ENCODE measurements at places on chromosomes 1 and 21. TPM values are rescaled to one million over a fixed set of nuclear protein-coding genes. Genes with fewer than 3 reads are reported as not detected.
A peak's percentile ranks its signal among the peaks of the same experiment; 100 is the strongest.

DNAI4 gene
- total RNA-seq: 6.2 TPM

FMOD gene
- total RNA-seq: 36.8 TPM

ARTN gene
- 0.42 TPM for total RNA-seq

GPX7 gene
- total RNA-seq: 9.3 TPM

CD53 gene
- total RNA-seq: 18.7 TPM

TTC3 gene
- 117 TPM for total RNA-seq

CHIA gene
- not detected for total RNA-seq

TEX50 gene
- not detected for total RNA-seq

DNA sequence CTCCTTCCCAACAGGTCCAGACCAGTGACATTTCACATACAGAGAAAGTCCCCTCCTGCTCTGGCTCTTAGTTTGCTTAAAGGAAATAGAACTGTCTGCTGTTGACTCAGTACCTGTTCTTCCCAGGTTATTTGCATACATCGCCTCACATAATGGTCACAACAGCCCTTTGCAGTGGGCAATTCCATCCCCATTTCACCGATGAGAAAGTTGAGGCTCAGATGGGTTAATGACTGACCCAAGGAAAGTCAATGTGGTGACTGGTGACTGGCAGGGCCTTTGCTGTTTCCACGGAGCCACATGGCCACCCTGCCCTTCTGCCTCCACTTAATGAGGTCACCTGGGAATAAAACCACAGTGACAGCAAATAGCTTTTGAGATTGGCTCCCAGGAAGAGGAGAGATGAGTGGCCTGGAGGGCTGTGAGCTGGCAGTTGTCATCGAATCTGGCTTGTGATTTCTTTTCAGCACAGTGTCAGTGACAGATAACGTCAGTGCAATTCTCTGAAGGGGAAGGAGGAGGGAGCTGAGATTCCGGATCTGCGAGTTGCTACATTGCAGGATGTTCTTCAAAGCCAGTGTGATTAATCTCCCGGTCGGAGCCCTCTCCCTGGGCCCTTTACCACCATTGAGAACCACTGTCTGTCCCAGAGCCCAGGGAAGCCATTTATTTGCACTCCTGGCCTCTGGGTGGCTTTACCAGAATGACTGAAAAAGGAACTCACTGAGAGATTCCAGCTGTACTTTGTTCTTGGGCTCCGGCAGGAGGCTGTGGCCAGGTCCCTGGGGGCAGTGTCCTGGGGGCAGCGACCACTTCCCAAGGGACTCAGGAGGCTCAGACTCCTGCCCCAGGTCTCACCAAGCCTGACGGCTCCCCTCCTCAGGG is 117.2 kb downstream of the CNIH3 start:
- H3K27me3 ChIP-seq: no peaks in the 10 kb centered on the region
- H3K36me3 ChIP-seq: no peaks in the 10 kb centered on the region
- H3K27ac ChIP-seq: no peak overlapping the region
- DNase-seq: no peak
- no peak overlapping the region for H3K4me3 ChIP-seq

DNA sequence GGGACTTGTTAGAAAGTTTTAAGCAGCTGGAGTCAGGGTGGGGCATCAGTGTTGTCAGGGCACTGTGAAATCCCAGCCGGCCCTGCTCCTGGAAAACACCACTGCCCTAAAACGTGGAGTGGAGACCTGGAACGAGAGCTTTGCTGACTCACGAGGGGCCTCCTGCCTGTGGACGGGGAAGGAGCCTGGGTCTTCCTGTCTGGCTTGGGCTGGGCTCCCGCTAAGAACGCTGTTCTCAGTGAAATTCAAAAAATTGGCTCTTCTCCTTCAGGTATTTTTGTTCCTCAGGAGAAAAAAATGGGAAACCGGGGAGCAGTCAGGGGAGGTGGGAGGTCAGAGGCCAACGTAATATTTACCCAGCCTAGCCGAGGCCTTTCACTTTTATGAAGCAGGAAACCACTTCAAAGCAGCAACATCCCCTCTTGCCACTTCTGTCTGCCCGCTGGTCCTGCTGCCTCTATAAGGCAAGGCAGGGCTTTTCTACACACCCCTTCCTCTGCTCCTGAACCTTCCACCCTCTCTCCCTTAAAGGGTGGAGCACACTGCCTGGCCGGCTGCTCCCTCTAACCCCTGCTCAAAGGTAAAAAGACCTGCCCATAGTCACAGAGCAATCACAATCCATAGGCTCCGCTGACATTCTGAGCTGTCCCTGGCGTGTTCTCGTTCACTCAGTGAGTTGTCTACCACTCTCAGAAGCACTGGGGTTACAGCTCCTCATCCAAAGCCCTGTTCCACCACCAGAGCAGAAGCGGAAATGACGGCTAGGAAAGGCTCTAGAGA is 8.0 kb downstream of the PLXNA2 start:
- DNase-seq: peak; percentile 94
- peak overlapping the region; percentile 87 for H3K27ac ChIP-seq

- peaks cover 19% of the 10 kb centered on the region for H3K4me1 ChIP-seq
- no peak overlapping the region for H3K27ac ChIP-seq
- no peaks in the 10 kb centered on the region for H3K27me3 ChIP-seq
- H3K36me3 ChIP-seq: no peaks in the 10 kb centered on the region
- no peak overlapping the region for H3K4me3 ChIP-seq
- DNase-seq: no peak
Measured at GRCh38 chr1:43766086-43766784, 58.9 kb downstream of the ST3GAL3 start.

GRCh38 chr1:111030590-111030989 is 66.9 kb upstream of the LRIF1 start:
- H3K27ac ChIP-seq: no peak overlapping the region
- no peaks in the 10 kb centered on the region for H3K4me1 ChIP-seq
- no peak for DNase-seq
- no peaks in the 10 kb centered on the region for H3K27me3 ChIP-seq
- H3K36me3 ChIP-seq: no peaks in the 10 kb centered on the region

- no peaks in the 10 kb centered on the region for H3K27me3 ChIP-seq
- H3K36me3 ChIP-seq: peaks cover 40% of the 10 kb centered on the region
- H3K4me3 ChIP-seq: no peak overlapping the region
- H3K4me1 ChIP-seq: peaks cover 15% of the 10 kb centered on the region
- no peak overlapping the region for H3K27ac ChIP-seq
Measured at GRCh38 chr1:16605213-16605525, 8.2 kb downstream of the NBPF1 start.

DNA sequence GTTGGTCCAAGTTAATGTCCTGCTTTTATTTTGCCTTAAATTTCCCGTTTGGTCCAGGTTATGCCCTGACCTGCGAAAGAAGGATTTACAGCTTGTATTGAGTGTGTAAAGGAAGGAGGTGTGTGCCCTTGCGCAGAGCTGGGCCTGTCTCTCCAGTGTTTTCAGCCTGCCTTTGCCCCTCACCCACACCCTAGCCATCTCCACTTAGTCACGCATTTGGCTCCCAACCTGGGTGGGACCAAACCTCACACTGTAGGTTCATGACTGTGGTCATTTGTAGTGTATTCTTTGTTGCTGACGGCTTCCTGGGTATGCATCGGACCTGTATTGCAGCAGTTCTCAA is 572 bp upstream of the SRSF10 start:
- H3K4me1 ChIP-seq: peaks cover 64% of the 10 kb centered on the region
- peak overlapping the region; percentile 98 for H3K27ac ChIP-seq
- no peaks in the 10 kb centered on the region for H3K27me3 ChIP-seq
- H3K36me3 ChIP-seq: no peaks in the 10 kb centered on the region
- DNase-seq: no peak

GRCh38 chr1:29959356-29959755 is 723.0 kb downstream of the PTPRU start:
- DNase-seq: no peak
- H3K4me3 ChIP-seq: no peak overlapping the region

GRCh38 chr1:245177071-245177900 is 22.5 kb downstream of the KIF26B start:
- no peak for DNase-seq
- no peaks in the 10 kb centered on the region for H3K36me3 ChIP-seq
- no peak overlapping the region for H3K27ac ChIP-seq
- H3K4me1 ChIP-seq: peaks cover 6% of the 10 kb centered on the region

DNA sequence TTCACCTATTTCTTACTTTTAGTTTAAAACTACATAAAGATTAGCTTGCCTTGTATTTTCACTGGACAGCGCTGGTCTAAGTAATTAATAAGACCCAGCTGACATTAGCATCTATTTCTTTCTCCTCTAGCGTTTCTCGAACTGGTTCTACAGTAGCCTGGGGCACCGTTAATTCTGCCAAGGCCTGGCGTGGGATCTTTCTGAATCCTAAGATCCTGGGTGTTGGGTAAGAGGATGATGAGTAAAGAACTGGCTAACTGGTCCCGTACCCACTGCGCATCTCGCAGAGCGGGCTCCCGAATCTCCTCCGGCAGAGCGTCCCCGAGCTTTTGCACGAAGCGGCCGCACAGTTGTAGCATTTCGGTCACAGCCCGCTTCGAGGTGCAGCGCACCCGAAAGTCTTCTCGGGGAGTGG is 309 bp downstream of the NSL1 start:
- peaks cover 1% of the 10 kb centered on the region for H3K36me3 ChIP-seq
- DNase-seq: peak; percentile 93
- peaks cover 21% of the 10 kb centered on the region for H3K4me1 ChIP-seq
- peak overlapping the region; percentile 75 for H3K4me3 ChIP-seq
- peak overlapping the region; percentile 94 for H3K27ac ChIP-seq

DNA sequence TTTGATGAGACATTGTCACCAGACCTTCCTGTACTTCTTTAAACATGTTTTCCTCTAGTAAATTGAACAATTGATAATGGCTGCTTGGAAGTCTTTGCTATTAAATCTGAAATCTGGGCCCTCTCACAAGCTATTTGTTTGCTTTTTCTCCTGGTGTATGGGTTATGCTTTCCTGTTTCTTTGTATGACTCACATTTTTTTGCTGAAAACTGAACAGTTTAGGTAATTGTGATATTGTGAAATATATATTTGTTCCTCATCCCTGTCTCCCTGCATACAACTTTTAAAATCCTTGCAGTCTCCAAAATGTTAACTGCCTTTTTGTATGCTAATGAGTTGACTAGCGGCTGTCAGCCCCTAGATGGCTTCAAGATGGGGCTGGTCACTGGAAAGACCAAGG is 61.6 kb downstream of the MAP3K21 start:
- no peaks in the 10 kb centered on the region for H3K36me3 ChIP-seq
- no peak overlapping the region for H3K27ac ChIP-seq
- no peak for DNase-seq
- no peaks in the 10 kb centered on the region for H3K4me1 ChIP-seq

DNA sequence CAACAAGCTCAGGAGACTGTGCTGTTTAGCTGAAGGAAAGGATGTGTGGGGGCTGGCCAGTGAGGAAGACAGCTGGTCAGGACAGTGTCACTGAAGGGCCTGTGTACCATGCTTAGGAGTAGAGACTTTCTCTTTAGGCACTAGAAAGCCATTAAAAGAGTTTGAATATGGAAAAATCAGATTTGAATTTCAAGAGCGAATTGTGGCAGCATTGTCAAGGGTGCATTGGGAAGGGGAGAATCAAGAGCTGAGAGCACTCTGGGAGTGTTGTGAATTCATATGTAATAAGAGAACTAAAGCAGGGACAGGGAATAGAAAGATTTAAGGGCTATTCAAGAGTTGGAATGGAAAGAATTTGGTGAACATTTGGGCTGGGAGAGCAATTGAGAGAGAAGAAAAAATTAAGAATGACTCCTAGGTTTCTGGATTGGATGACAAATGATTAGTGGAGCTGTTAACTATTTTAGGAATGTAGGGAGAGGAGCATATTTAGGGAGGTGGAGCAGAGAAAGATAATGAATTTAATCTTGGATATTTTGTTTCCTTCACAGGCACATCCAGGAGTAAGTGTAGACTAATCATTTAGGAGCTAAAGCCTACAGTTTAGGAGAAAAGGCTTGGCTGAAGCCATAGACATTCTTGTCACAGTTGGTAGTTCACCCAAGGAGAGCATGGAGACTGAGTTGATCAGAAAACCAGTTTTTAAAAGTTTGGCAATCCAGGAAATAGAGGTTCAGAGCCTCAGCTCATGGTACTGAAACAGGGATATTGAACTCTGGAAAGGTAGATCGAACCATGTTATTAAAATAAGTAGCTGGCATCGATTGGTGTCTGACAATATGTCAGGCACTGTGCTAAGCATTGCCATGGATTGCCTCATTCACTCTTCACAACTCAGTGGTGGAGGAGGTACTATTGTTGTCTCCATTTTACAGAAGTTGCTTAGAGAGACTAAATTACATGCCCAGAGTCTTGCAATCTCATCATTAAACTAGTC is 23.1 kb upstream of the TOR3A start:
- H3K4me3 ChIP-seq: no peak overlapping the region
- peaks cover 2% of the 10 kb centered on the region for H3K36me3 ChIP-seq
- H3K4me1 ChIP-seq: peaks cover 5% of the 10 kb centered on the region
- H3K27ac ChIP-seq: no peak overlapping the region

- no peak overlapping the region for H3K4me3 ChIP-seq
- no peak for DNase-seq
- H3K4me1 ChIP-seq: peaks cover 17% of the 10 kb centered on the region
- H3K27ac ChIP-seq: no peak overlapping the region
- no peaks in the 10 kb centered on the region for H3K27me3 ChIP-seq
Measured at GRCh38 chr21:42777064-42777756, 102.1 kb downstream of the WDR4 start.

DNA sequence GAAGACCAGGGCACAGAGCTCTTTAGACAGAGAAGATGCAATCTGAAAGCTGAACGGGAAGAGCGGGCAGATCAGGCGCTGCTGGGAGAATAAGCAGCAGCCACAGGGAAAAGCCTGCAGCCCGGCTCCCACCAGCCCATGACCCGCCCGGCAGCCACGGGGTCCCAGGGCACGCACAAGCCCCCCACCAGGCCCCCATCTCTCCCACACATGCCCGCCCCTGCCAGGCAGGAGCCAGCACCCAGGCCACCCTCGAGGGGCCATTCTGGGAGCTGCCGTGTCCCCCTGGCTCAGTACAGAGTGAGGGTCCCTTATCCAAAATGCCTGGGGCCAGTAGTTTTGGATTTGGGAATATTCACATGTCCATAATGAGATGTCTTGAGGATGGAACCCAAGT is 16.3 kb downstream of the SLC19A1 start:
- no peaks in the 10 kb centered on the region for H3K27me3 ChIP-seq
- no peak overlapping the region for H3K4me3 ChIP-seq
- DNase-seq: no peak
- peaks cover 6% of the 10 kb centered on the region for H3K36me3 ChIP-seq

GRCh38 chr1:7613106-7613850 is 157.8 kb upstream of the VAMP3 start:
- H3K36me3 ChIP-seq: no peaks in the 10 kb centered on the region
- H3K4me1 ChIP-seq: no peaks in the 10 kb centered on the region
- no peak overlapping the region for H3K4me3 ChIP-seq
- no peaks in the 10 kb centered on the region for H3K27me3 ChIP-seq
- no peak for DNase-seq
- H3K27ac ChIP-seq: no peak overlapping the region

GRCh38 chr21:41765973-41766882 is 624 bp downstream of the RIPK4 start:
- peaks cover 59% of the 10 kb centered on the region for H3K27me3 ChIP-seq
- peak overlapping the region; percentile 53 for H3K4me3 ChIP-seq
- no peak for DNase-seq
- no peaks in the 10 kb centered on the region for H3K36me3 ChIP-seq
- H3K4me1 ChIP-seq: peaks cover 43% of the 10 kb centered on the region
